ENCODE measurements at places on chromosomes 4 and X. TPM values are rescaled to one million over a fixed set of nuclear protein-coding genes. Genes with fewer than 3 reads are reported as not detected.

The SLC7A11 gene
- 32.2 TPM for total RNA-seq

The TNIP2 gene
- total RNA-seq: 60.2 TPM

The FAM236A gene
- not detected for total RNA-seq

The GAGE12E gene
- not detected for total RNA-seq

The RELL1 gene
- 28.5 TPM for total RNA-seq

The SMIM10 gene
- total RNA-seq: 2.1 TPM

The MTNR1A gene
- 1.4 TPM for total RNA-seq

The C1QTNF7 gene
- not detected for total RNA-seq

The CFI gene
- total RNA-seq: not detected

The NSUN7 gene
- total RNA-seq: 31.3 TPM

The PLK4 gene
- 37.3 TPM for total RNA-seq

The SLC38A5 gene
- total RNA-seq: 47.0 TPM

The NKX3-2 gene
- not detected for total RNA-seq

The GPR173 gene
- 7.7 TPM for total RNA-seq

The PAGE1 gene
- not detected for total RNA-seq

The TEX13C gene
- 0.07 TPM for total RNA-seq

The UGT2A1 gene
- total RNA-seq: not detected

The PPEF2 gene
- total RNA-seq: 0.58 TPM

The MORC4 gene
- 1.7 TPM for total RNA-seq

The FHIP1A gene
- total RNA-seq: 95.8 TPM

The GAGE2A gene
- total RNA-seq: not detected

The PCDH19 gene
- total RNA-seq: 0.89 TPM

The CCDC160 gene
- 2.7 TPM for total RNA-seq

The PLP1 gene
- total RNA-seq: 49.9 TPM

The PRR32 gene
- not detected for total RNA-seq

The MRFAP1L1 gene
- total RNA-seq: 61.6 TPM

The CPXCR1 gene
- not detected for total RNA-seq

The IL13RA1 gene
- 6.6 TPM for total RNA-seq

The GLRA3 gene
- total RNA-seq: not detected

The RPS6KA6 gene
- total RNA-seq: 14.0 TPM

The SPACA5 gene
- total RNA-seq: not detected

The BEX3 gene
- total RNA-seq: 427 TPM

The ITM2A gene
- total RNA-seq: 48.4 TPM

The PPP2R2C gene
- total RNA-seq: 7.6 TPM

The BRS3 gene
- not detected for total RNA-seq

The PPP1R2C gene
- not detected for total RNA-seq

All from GM23338 (cell line).